ENCODE measurements at places on chromosomes 7 and 10. TPM values are rescaled to one million over a fixed set of nuclear protein-coding genes. Genes with fewer than 3 reads are reported as not detected.

Gene ZP3
- 1.4 TPM for total RNA-seq

Gene ANXA8
- total RNA-seq: not detected

Gene LRCH4
- 6.4 TPM for total RNA-seq

Gene FAM25C
- total RNA-seq: not detected

Gene PDGFA
- total RNA-seq: 32.4 TPM

Gene LMBR1
- total RNA-seq: 235 TPM

Gene MARVELD1
- 3.4 TPM for total RNA-seq

Gene UPK3B
- not detected for total RNA-seq

Gene HOXA2
- total RNA-seq: not detected

Gene NEUROD6
- 600 TPM for total RNA-seq

Gene CDCA7L
- 26.7 TPM for total RNA-seq

Gene MKI67
- 1.7 TPM for total RNA-seq

Gene TRIM50
- 0.16 TPM for total RNA-seq

Gene GIMAP8
- 2.8 TPM for total RNA-seq

Gene SAMD9L
- 3.7 TPM for total RNA-seq

Gene KLHDC10
- total RNA-seq: 102 TPM

Gene ADAM22
- total RNA-seq: 90.6 TPM

Gene GALNT17
- 13.3 TPM for total RNA-seq

Gene NFKB2
- 2.2 TPM for total RNA-seq

Gene SPAG6
- 1.2 TPM for total RNA-seq

Gene TMEM139
- 0.31 TPM for total RNA-seq

Gene PBLD
- total RNA-seq: 7.0 TPM

Gene MORN4
- total RNA-seq: 36.8 TPM

Gene INPP5A
- 29.3 TPM for total RNA-seq

Gene SLC13A1
- total RNA-seq: not detected

Gene CDC14C
- 0.31 TPM for total RNA-seq

Gene RNF32
- total RNA-seq: 2.2 TPM

Gene AQP1
- total RNA-seq: 0.31 TPM

Gene TUBB8
- total RNA-seq: not detected

Gene ABCA13
- 0.16 TPM for total RNA-seq

Gene AHCYL2
- 22.8 TPM for total RNA-seq

Gene GDF2
- not detected for total RNA-seq

Gene CRTAC1
- total RNA-seq: 11.2 TPM

Gene AVL9
- total RNA-seq: 87.3 TPM

Gene VSTM2A
- total RNA-seq: 58.6 TPM

Gene NAT16
- total RNA-seq: 1.2 TPM

Gene GCC1
- total RNA-seq: 12.6 TPM

Gene LLCFC1
- not detected for total RNA-seq

Gene ARHGAP22
- total RNA-seq: 2.2 TPM

Gene TBC1D12
- total RNA-seq: 64.7 TPM

Gene THSD7A
- 41.0 TPM for total RNA-seq

Gene FKBP6
- total RNA-seq: not detected

Gene FGL2
- total RNA-seq: 3.4 TPM

Gene SH2D4B
- total RNA-seq: 1.4 TPM

Gene SPDYE16
- total RNA-seq: not detected

Gene EBF3
- 0.31 TPM for total RNA-seq

Gene OR2A1
- total RNA-seq: not detected

Gene EVX1
- not detected for total RNA-seq

Gene ACTA2
- total RNA-seq: 14.3 TPM

Gene GATA3
- total RNA-seq: not detected

Gene OGDHL
- 4.2 TPM for total RNA-seq

Gene NXPH1
- total RNA-seq: 47.4 TPM

Gene CCDC136
- 44.1 TPM for total RNA-seq

Gene PRLHR
- 4.1 TPM for total RNA-seq

Gene NHLRC2
- 33.2 TPM for total RNA-seq
